ENCODE measurements at places on chromosomes 7 and 10. TPM values are rescaled to one million over a fixed set of nuclear protein-coding genes. Genes with fewer than 3 reads are reported as not detected.

NKX1-2 gene
- not detected for total RNA-seq

TMEM196 gene
- not detected for total RNA-seq

CDK14 gene
- 9.6 TPM for total RNA-seq

RPEL1 gene
- total RNA-seq = not detected

CHST3 gene
- total RNA-seq = 43.0 TPM

SYPL1 gene
- total RNA-seq = 135 TPM

TRIM4 gene
- 25.1 TPM for total RNA-seq

FLNC gene
- 932 TPM for total RNA-seq

PIK3AP1 gene
- total RNA-seq = 12.0 TPM

DNA sequence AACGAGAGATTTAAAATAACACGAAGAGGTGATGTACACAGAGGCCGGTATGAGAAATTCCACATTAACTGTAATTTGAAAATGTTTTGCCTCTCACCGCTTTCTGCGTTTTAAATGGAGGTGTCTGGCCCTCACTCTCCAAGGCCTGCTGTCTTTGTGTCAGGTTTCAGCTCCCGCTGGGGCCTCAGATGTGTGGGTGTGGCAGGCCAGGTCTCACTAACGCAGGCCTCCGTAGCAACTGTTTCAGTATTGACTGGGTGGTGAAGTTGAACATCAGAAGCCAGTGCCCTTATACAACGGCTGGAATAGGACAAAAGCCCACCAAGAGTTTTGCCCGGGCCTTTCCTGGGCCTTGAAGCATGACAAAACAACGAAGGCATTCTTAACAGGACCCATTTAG, 303.1 kb downstream of the ADARB2 start:
- DNase-seq = no peak
- H3K4me1 ChIP-seq = no peaks in the 10 kb centered on the region
- no peak overlapping the region for H3K4me3 ChIP-seq
- H3K27ac ChIP-seq = no peak overlapping the region

DNA sequence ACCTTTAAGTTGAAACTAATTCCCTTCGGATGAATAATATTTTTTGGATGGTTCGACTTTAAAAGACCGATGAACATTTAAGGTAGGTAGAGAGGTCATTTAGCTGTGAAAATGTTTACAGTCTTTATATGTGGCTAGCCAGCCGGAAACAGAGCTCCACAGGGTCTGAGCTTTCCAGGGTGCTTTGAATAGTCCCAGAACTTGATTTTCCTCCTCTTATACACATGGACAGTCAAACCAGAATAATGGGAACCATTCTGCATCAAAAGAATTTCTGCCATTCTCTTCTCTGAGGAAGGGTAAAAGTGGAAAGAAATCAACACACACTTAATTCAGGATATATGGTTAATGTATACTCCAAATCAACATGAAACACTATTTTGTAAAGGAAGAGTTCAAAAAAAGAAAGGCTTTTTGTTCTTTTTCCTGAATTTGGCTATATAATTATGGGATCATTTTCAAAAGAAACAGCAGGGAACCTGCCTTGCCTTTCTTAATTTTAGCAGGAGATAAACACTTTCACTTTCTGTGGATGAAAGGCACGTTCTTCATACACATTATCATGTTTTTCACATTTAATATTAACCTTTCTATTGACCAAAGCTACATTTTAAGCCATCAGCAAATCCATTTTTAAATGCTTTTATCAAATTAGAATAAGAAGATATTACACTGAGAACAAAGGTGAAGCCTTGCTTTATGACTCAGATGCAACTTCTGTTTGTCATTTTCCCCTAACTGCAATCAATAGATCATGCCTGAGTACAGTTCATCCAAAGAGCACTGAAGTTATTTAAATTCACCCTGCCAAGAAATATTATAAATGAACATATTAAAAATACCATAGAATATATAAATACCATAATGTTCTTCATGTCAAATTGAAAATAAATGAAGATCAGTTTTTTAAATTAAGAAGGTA, 307.3 kb downstream of the THSD7A start:
- H3K27ac ChIP-seq = no peak overlapping the region
- H3K36me3 ChIP-seq = no peaks in the 10 kb centered on the region
- no peaks in the 10 kb centered on the region for H3K27me3 ChIP-seq
- no peak for DNase-seq

DNA sequence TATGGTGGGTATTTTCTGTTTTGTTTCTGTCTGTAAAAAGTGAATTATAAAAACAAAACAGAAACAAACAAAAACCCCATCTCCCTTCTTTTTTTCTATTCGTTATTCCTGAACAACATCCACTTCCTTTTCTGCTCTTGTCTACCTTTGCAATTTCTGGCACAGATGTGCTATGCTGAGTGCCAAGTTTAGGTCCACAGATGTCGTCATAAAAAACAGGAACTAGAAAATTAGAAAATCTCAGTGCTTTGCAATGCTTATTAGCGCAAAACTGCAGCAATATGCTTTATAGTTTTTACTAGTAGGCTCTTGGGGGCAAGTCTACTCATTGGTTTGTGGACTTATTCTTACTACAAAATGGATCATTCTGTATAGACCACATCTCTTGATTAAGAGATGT, 94.2 kb upstream of the PRKCQ start:
- H3K27me3 ChIP-seq = no peaks in the 10 kb centered on the region
- DNase-seq = no peak
- no peaks in the 10 kb centered on the region for H3K4me1 ChIP-seq

- no peaks in the 10 kb centered on the region for H3K36me3 ChIP-seq
- DNase-seq = no peak
- H3K27me3 ChIP-seq = no peaks in the 10 kb centered on the region
- H3K27ac ChIP-seq = peak overlapping the region; percentile 95
These were observed 1.4 kb upstream of the CTBP2 start for GRCh38 chr10:125161707-125162119.

GRCh38 chr7:44769376-44769775, 20.7 kb downstream of the ZMIZ2 start:
- H3K27ac ChIP-seq = peak overlapping the region; percentile 79
- no peaks in the 10 kb centered on the region for H3K27me3 ChIP-seq
- peaks cover 45% of the 10 kb centered on the region for H3K4me1 ChIP-seq
- H3K36me3 ChIP-seq = peaks cover 35% of the 10 kb centered on the region
- no peak overlapping the region for H3K4me3 ChIP-seq

GRCh38 chr10:14549496-14549895, 218.8 kb upstream of the FRMD4A start:
- H3K27ac ChIP-seq = no peak overlapping the region
- no peaks in the 10 kb centered on the region for H3K36me3 ChIP-seq
- H3K27me3 ChIP-seq = no peaks in the 10 kb centered on the region
- no peaks in the 10 kb centered on the region for H3K4me1 ChIP-seq
- DNase-seq = peak; percentile 85

DNA sequence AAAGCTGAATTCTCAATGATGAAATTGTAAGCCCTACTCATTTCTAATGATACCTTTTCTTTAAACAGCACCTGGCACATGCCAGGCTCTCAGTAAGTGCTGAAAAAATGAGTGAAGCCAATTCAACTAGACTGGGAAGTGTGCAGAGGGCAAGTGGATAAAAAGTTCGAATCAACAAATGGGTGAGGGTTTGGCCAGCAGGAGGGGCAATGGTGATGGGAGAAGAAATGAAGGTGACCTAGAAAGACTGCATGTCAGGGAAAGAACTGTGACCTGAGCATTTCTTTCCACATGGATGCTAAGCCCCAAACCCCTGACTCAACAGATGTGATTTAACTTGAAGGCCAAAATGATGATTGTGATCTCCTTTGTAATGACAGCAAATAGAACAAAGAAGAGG, 54.6 kb downstream of the DKK1 start:
- H3K4me1 ChIP-seq = no peaks in the 10 kb centered on the region
- no peaks in the 10 kb centered on the region for H3K36me3 ChIP-seq
- no peak overlapping the region for H3K27ac ChIP-seq
- DNase-seq = no peak

- H3K4me1 ChIP-seq = no peaks in the 10 kb centered on the region
- no peaks in the 10 kb centered on the region for H3K36me3 ChIP-seq
- no peak for DNase-seq
These were observed 190.0 kb upstream of the VWC2 start for GRCh38 chr7:49583440-49583839.

DNA sequence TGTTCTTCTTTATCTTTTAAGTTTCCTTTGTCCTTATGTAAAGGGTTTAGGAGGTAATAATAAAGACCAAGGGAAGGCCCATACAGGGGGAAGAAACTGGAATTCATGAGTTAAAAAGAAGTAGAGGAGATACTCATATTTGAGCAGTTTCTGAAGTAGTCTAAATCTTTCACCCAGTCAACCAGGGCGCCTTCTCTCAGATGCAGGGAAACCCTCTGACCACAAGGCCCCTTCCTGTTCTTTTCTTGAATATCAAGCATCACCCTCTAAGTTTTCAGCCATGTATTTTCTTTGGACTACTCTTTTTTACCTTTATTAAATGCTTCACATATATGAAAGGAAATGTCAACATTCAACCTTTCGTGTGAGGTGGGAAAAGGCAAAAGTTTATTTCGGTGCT, 630.8 kb downstream of the SUGCT start:
- no peak overlapping the region for H3K4me3 ChIP-seq
- H3K36me3 ChIP-seq = no peaks in the 10 kb centered on the region
- no peaks in the 10 kb centered on the region for H3K27me3 ChIP-seq

- H3K4me3 ChIP-seq = no peak overlapping the region
- no peak overlapping the region for H3K27ac ChIP-seq
- H3K27me3 ChIP-seq = no peaks in the 10 kb centered on the region
- H3K4me1 ChIP-seq = no peaks in the 10 kb centered on the region
- no peak for DNase-seq
These were observed 12.0 kb downstream of the MTG1 start for GRCh38 chr10:133405844-133406527.

DNA sequence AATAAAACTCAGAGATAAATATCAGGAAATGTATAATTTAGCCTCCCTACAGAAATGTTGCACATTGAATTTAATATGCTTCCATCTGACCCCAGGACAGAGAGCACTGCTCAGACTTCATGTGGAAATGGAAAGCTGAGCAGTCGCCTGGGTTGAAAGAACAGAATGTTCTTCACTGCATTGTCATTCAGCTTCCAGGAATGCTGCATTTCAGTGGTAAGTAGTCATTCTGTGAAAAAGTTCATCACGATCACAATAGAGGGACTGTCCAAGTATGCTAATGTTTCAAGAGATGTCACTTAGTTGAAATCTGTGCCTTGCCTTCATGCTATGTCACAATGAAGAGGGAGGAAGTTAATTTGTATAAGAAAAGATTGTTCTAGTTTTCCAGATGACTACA, 147.3 kb downstream of the NRCAM start:
- no peak overlapping the region for H3K4me3 ChIP-seq
- no peaks in the 10 kb centered on the region for H3K27me3 ChIP-seq
- H3K27ac ChIP-seq = no peak overlapping the region

DNA sequence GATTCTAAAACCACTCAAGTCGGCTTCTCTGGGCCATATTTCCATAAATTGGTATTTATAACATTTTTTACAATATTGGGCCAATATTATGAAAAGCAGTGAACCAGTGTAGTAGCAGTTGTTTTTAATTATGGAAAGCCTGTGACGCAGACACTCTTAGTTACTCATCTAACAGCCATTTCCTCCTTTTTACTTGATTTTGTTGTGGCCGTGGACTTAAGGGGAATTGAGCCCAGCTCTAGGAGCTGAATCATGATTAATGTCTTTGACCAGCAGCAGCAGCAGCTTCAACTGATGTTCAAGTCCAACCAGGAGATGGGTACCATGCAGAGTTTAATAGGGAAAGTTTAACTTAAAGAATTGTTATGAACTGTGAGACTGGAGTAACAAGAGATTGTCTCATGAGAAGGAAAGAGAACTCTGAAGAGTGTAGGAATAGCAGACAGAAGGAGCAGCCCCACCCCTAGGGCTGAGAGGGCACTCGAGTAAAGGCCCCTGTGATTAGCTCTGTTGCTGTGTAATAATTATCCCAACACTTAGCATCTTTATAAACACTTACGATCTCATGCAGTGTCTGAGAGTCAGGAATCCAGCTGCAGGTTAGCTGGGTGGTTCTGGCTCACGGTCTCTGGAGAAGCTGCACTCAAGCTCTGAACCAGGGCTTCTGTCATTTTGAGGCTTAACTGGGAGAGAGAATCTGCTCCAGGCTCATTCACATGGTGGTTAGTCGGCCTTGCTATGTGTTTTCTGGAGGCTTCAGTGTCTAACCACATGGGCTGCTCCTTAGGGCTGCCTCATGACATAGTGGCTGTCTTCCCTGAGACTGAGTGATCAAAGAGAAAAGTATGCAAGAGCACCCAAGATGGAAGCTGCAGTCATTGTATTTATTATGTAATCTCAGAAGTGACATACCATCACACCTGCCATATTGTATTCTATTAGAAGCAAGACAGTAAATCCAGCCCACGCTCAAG, 4.6 kb downstream of the LANCL2 start:
- H3K4me3 ChIP-seq = no peak overlapping the region
- no peaks in the 10 kb centered on the region for H3K36me3 ChIP-seq
- H3K27me3 ChIP-seq = no peaks in the 10 kb centered on the region
- H3K27ac ChIP-seq = no peak overlapping the region
- peaks cover 15% of the 10 kb centered on the region for H3K4me1 ChIP-seq

DNA sequence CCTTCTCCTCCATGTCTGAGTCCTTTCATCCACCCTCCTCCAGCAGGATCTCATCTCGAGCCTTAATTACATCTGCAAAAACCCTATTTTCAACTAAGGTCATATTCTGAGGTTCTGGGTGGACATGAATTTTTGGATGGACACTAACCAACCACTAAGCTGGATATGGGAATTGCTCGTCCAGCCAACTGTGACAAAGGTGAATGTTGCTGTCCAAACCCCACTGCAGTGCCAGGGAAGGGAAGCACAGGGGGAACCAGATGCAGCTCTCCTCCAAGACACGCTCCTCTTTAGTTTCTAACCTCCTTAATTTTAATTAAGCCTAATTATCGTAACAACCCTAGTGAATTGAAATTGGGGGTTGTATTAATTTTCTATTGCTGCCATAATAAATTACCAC, 65.1 kb upstream of the EBF3 start:
- DNase-seq = no peak
- no peaks in the 10 kb centered on the region for H3K4me1 ChIP-seq
- no peak overlapping the region for H3K27ac ChIP-seq
- no peaks in the 10 kb centered on the region for H3K36me3 ChIP-seq
- H3K4me3 ChIP-seq = no peak overlapping the region
- H3K27me3 ChIP-seq = no peaks in the 10 kb centered on the region

DNA sequence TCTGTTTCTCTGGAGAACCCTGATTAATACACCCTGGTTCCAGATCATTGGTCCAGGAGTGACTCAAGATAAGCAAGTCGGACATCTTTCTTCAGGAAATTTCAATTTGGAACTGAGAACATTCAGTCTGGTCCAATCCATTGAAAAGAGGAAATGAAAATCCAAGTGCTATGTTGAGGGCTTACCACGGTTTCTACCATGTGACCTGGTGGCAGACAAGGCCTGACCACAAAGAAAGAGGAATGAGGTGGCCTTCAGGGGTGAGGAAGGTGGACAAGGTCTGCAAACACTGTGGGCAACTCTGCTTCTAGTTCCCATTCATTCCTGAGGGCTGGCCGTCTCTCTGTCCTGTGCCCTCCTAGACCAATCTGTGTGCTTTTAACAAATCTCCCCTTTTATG, 149.2 kb upstream of the GHITM start:
- no peak overlapping the region for H3K27ac ChIP-seq
- no peaks in the 10 kb centered on the region for H3K27me3 ChIP-seq
- DNase-seq = no peak
- no peak overlapping the region for H3K4me3 ChIP-seq
- H3K36me3 ChIP-seq = no peaks in the 10 kb centered on the region

Data from esophagus muscularis mucosa (tissue), 4 donors.